ENCODE measurements at places on chromosomes 3 and 15.

- peak; percentile 42 for DNase-seq
Observed at GRCh38 chr15:67521783-67522568, 1.0 kb downstream of the C15orf61 start.

DNA sequence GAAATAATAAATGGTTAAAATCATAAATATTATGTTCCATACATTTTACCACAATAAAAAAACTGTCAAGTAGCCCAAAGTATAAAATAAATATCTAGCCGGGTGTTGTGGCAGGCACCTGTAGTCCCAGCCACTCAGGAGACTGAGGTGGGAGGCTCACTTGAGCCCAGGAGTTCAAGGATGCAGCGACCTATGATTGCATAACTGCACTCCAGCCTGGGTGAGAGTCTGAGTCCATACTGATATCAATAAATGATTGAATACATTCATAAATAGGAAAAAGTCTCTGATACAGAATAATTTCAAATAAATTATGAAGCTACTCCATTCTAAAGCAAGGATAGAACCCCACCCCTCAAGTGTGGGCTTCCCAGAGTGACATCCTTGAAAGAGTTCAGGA, 68.5 kb upstream of the GATA2 start:
- DNase-seq = no peak

DNA sequence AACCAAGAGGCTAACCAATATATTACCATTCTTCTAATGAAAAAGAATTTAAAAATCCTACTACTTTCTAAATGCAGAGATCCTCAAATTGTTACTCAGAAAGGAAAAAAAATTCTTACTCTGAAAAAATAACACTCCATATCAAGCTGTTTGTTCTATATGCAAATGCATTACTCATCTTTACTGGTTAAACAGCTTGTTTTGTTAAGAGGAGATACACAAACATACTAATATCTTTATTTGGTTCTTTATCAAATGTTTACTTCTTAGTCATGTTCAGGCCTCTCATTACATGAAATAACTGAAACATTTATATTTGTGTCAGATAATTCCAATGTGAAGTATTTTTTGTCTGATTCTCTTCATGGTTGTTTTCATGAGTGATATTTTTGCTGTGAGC, 146.8 kb downstream of the PCCB start:
- no peak for DNase-seq

DNA sequence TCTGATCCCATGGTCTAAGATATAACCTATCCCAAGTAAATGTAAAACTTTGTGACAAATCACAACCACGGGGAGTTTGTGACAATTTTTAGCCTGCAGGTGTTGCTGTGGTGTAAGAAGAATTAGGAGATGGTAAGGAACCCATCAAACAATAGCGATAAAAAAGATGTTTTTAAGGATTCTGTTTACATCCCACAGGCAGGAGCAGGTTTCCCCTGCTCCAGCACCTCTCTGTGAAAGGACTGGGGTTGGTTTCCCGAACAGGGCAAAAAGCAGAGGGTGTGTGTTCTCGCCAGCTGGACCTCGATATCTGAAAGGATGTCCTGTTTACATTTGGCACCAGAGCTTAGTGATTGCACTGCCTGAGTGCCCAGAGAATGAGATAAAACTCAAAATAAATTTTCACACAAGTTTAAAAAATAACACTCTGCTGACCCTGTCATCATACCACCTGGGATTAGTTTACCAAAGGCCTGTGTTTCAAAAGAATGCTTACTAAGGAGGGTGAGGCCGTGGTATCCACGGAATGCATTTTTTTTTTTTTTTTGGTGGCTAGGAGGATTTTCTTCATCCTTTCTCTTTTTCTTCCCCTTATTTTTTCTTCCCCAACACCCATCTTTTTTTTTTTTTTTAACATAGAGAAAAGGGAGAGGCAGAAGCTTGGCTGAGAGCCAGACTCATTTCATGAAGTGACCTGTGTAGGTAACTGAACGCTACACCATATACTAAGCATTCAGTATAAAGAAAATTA, 151.8 kb upstream of the DPH6 start:
- DNase-seq = no peak

Data from GM04504 (cell line).